ENCODE measurements at places on chromosomes 6 and 20. TPM values are rescaled to one million over a fixed set of nuclear protein-coding genes. Genes with fewer than 3 reads are reported as not detected.

DNA sequence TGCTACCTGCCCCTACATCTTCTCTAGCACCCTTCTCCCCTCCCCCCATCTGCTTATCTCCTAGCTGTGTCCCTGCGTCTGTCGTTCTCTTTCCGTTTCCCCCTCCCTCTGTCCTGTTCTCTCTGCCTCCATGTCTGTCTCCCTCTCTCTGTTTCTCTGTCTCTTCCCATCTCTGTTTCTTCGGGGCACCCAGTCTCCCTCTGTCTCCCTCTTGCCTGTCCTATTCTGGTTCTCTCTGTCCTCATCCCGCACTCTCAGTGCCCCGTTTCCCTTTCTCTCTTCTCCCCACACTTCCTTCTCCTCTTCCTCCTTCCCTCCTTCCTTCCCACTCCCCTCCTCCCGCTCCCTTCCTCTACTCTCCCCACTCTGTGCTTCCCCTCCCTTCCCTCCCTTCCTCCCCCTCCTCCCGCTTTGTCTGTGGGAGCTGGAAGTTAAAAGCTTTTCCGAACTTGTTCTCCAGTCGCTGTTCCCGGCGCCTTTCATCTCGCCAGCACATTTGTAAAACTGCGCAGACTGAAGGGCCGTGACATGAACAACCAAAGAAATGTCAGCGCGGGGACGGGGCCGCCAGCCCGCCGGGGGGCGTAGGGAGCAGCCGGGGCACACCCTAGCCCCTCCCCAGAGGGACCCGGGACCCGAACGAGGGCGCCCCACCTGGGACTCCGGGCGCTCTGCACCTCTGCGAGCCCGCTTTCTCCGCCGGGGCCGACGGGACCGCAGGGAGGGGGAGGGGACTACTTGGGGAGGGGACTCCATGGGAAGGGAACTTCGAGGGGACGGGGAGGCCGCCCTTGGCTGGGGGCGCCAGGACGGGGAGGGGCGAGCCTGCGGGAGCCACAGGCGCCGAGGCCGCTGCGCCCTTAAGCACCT, 4.0 kb upstream of the CDH22 start:
- no peak for DNase-seq

DNA sequence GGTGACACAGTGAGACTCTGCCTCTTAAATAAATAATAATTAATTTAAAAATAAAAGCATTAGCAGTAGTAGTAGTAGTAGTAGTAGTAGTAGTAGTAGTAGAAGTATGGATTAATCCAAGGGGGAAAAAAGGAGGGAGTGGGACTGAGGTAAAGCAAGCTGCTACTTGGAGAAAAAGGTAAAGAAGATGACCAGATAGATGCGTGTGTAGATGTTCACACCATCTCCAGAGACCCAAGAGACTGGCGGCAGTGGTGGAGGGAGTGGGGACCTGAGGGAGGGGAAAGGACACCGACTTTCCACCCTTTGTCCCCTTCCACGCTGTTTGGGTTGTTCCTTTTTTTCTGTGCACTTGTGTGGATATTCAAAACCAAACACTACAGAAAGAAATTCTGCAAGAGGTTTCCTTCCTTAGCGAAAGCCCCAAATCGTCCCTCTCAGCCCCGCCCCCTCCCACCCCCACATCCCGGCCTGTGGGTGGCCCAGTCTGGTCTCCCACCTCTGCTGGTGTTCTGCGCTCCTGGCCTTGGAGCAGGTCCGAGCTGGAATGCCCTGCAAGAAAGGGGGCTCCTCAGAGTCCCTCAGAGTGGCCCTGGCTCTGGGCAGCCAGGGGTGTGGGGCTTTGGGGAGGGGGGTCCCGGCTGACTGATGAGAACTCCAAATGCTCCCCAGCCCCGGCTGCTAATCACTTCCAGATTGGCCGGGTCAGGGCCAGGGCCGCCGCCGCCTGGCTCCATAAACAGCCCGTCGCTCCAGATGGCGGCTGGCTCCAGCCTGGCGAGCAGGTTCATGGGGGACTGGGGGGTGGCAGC, 60.2 kb downstream of the UBE2V1 start:
- no peak for DNase-seq

- no peak for DNase-seq
These were observed 610.5 kb downstream of the HTR1B start for GRCh38 chr6:76852776-76853175.

Gene LY86
- total RNA-seq = not detected

GRCh38 chr6:158002951-158003853, 21.5 kb downstream of the SYNJ2 start:
- peak; percentile 92 for DNase-seq

Gene PGC
- not detected for total RNA-seq

Gene MPIG6B
- total RNA-seq = not detected

DNA sequence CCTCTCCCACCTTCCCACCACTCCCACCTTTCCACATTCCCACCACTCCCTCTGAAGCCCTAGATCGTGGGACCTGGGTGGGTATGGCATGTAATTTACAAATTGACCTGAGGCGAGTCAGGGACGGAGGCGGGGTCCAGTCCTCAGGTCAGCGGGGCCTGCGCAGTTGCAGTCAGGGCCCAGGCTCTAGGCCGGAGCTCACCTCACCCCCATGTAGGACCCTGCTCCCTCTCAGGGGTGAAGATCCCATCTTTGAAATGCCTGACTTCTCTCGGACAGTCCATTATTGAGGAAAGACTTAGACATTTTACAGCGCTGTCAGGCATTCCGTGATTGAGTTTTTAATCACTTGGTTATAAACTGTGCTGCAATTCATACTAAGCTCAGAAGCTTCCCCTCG, 10.5 kb downstream of the THBS2 start:
- no peak for DNase-seq

Gene PDE7B
- 3.4 TPM for total RNA-seq

GRCh38 chr20:51454250-51454865, 88.2 kb downstream of the NFATC2 start:
- DNase-seq = no peak

- DNase-seq = no peak
These were observed 98.2 kb downstream of the BCAS1 start for GRCh38 chr20:53972179-53972578.

DNA sequence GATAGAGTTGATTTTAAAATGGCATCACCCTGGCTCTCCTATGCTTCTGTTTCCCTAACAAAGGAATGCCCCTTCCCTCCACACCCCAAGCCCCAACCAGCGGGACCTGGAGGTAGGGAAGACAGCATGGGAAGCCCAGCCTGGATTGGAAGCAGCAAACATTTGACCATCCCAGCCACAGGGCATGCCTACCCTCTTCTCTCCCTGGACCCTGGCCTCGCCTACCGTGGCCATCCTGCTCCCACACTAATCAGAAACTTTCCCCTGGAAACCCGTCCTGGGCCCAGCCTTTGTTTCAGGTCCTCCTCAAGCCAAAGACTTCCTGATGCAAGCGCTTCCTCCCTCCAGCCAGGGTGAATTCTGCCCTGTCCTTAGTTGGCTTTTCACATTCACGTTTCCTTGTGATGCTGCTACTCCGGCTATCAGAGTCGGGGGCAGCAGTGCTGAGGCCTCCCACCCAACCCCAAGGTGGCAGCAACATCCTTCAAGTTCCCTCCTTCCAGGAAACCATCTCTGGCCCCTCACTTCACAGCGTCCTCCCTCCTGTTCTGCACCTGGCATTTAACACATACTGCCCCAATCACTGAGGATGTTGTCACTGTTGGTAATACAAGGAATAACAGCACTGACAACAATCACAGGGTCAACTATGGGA, 18.2 kb upstream of the ANGPT4 start:
- DNase-seq = no peak

GRCh38 chr6:107539409-107539808, 49.5 kb downstream of the SOBP start:
- DNase-seq = no peak

DNA sequence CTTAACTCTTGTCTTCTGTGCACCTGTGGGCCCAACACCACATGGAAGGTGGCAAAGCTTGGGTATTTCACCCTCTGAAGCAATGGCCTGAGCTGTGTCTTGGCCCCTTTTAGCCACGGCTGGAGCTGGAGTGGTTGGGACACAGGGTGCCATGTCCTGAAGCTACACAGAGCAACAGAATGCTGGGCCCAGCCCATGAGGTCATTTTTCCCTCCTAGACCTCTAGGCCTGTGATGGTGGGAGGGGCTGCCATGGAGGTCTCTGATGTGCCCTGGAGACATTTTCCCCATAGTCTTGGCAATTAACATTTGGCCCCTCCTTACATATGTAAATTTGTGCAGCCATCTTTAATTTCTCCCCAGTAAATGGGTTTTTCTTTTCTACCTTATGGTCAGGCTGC, 620.8 kb downstream of the RFPL4B start:
- no peak for DNase-seq

Gene BPIFA1
- total RNA-seq = not detected

Gene MICAL1
- 53.6 TPM for total RNA-seq

All from osteocyte (in vitro differentiated cells).